ENCODE measurements at places on chromosomes 1 and 21.

DNA sequence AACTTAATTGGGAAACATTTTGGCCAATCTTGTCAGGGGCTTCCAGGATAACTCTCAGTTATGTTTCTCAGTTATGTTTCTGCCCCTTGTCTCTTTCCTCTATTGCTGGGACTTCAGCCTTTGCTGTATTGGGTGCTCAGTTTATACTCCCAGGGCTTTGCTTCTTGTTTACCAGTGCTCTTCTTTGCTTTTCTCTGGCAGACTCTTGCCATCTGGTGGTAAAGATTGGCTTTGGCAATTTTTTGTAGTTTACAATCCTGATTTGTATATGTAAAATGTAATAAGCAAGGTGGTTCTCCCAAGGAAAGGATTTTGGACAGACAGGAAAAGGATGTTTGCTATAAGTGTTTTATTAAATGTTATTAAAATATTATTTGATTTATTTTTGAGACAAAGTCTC, 37.9 kb downstream of the FABP3 start:
- no peak for DNase-seq

- no peak for DNase-seq
Observed at GRCh38 chr1:13781907-13782633, 82.1 kb downstream of the PRDM2 start.

GRCh38 chr1:77548285-77548684, 134.2 kb downstream of the ZZZ3 start:
- DNase-seq = no peak

DNA sequence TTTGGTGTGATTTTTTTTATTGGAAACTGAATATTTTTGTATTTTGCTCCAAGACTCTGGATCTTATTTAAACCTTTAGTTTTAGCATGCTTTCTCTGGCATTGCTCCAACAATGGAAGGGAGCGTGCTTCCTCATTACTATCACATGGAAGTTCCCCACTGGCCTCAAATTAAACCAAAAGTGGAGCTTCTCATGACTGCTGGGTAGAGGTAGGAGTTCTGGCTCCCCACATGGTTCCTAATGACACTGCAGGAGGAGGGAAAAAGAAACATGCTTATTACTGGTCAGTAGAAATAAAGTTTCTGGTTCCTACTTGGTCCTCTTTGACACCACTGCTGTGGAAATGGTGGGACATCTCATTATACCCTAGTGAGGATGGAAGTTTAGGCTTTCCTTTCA, 310.5 kb downstream of the PTGER3 start:
- no peak for DNase-seq

DNA sequence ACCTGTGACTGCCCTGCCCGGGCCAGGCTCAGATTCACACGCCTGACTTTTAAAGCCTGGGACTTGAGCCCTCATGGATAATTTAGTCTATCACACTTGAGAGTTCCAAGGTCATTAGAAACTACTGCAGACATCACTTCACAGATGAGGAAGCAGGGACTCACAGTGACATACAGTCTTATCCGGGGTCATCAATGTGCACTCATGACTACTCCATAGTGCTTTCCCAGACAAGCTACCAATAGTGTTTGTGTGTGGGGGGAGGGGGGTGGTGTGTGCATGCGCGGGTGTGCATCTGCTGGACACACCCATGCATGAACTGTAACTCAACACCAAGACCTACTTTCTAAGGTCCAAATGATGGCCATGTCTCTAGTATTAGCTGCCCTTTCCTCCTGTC, 16.1 kb upstream of the SLC5A9 start:
- DNase-seq = no peak

DNA sequence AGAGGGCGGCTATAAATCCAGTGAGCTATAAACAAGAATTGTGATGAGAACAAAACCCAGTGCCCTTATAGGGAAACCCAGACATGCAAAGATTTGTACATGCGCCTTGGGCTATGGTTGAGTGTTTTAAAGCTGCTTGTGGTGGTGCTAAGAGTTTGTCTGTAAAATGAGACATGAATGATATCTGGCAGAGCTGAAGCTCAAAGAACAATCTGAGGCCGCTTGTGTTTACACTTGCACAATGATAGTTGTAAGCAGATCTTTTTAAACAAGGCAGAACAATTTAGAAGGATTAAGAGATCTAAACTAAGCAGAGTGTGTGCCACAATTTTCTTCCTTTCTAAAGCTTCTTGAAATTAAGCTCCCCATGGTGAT, 80.4 kb upstream of the ADAMTS5 start:
- DNase-seq = no peak

DNA sequence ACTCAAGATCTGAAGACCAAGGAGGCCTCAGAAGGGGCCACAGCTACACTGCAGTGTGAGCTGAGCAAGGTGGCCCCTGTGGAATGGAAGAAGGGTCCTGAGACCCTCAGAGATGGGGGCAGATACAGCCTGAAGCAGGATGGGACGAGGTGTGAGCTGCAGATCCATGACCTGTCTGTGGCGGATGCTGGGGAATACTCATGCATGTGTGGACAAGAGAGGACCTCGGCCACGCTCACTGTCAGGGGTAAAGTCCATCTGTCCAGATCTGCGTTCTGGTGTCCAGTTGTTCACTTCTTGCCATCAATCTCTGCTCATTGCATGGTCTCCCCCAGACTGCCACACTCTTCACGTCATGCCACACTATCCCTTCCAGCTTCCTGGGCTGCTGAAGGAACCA, 90.6 kb downstream of the OBSCN start:
- DNase-seq = no peak

DNA sequence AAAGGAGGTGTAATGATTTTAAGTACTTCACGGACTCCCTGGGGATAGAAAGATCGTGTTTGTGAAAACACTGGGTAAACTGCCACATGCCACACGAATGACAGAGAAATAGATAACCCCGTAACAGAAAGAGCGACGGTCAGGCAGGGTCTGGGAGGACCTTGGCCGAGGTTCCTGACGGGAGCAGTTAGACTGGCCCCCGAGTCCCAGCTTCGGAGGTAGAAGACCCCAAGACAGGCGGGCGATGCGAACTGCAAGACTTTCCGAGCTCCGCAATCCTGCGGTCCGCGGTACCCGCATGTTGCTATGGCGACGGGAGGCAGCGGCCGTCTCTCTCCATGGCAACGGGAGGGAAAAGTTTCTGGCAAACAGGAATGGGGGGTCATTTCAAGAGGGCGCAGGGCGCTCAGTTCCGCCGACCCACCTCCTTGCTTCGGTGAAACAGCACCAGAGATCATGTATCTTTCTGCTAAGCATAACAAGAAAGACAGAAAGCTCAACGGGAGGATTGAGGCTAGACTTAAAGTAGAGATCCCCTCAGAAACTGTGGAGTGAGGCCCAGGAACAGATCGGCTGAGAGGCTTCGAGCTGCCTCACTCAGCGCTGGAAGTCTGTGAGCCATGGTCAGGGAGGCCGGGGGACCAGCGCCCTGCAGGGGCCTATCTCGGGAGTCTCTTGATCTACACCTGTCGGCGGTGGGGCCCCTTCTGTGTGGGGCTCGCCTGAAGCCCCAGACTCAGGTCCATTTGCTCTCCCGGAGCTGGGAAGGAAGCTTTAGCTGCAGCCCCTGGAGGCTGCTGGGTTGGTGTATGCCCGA, 685 bp upstream of the SYT6 start:
- no peak for DNase-seq

GRCh38 chr1:51454554-51454953, 64.5 kb downstream of the EPS15 start:
- DNase-seq = no peak

- DNase-seq = no peak
Observed at GRCh38 chr1:79929356-79929755, 922.8 kb upstream of the ADGRL4 start.

GRCh38 chr1:12457771-12458170, 160.2 kb downstream of the DHRS3 start:
- no peak for DNase-seq

GRCh38 chr1:59107916-59108315, 189.0 kb upstream of the FGGY start:
- DNase-seq = no peak

- DNase-seq = no peak
Observed at GRCh38 chr1:114341856-114342255, 169.1 kb downstream of the TRIM33 start.

Data from stimulated activated CD4-positive, alpha-beta T cell treated with anti-CD3 and anti-CD28 coated beads, Interleukin-15, amount 100 ng/mL, for 1 hour (primary cell).